ENCODE measurements at places on chromosomes 2 and 18.

GRCh38 chr2:32427672-32428610 is 71.1 kb downstream of the BIRC6 start:
- peak; percentile 12 for DNase-seq

DNA sequence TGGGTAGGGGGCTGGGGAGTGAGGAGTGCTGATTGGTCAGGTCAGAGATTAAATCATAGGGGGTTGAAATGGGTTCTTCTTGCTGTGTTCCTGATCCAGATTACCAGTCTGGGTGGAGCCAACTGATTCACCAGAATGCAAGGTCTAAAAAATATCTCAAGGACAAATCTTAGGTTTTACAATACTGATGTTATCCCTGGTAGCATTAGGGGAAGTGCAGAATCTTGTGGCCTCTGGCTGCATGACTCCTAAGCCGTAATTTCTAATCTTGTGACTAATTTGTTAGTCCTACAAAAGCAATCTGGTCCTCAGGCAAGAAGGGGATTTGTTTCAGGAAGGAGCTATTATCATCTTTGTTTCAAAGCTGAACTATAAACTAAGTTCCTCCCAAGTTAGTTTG is 289.2 kb upstream of the KYNU start:
- DNase-seq: no peak

- DNase-seq: no peak
Measured at GRCh38 chr2:19754907-19755306, 146.9 kb downstream of the TTC32 start.

DNA sequence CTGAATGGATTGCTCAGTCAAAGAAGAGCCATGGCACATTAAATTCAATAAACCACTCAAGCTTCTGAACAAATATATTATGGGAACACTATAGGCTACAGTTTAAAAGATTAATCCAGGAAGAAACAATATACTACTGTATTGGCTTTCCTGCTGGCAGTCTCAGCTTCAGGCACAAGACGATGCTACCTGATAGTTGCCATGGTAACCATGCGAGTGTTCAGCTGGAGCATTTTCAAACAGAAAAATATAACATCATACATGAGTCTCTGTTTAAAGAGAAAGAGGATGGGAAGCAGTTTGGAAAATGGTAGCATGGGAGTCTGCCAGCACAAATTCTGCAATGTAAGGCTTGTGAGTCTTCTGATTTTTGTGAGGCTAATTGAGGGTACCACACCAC is 65.9 kb upstream of the CPO start:
- no peak for DNase-seq

DNA sequence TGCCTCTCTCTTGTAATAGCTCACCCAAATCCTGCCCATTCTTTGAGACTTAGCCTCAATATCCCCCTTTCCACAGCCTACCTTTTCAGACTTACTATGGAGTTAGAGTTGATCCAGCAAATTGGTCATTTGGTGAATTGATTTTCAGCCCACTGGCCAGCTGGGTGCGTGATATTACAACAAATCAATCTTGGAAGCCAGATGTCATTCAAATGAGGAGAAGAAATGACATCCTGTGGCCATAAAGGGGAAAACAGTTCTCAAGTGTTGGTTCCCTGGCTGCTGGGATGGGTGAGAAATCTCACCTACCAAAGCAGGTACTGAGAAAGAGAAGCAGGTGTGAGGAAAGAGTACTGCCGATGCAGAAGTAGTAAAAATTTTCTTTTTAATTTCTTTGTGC is 36.7 kb upstream of the FOXI3 start:
- DNase-seq: no peak

GRCh38 chr2:99754210-99754609 is 264.4 kb upstream of the REV1 start:
- no peak for DNase-seq

DNA sequence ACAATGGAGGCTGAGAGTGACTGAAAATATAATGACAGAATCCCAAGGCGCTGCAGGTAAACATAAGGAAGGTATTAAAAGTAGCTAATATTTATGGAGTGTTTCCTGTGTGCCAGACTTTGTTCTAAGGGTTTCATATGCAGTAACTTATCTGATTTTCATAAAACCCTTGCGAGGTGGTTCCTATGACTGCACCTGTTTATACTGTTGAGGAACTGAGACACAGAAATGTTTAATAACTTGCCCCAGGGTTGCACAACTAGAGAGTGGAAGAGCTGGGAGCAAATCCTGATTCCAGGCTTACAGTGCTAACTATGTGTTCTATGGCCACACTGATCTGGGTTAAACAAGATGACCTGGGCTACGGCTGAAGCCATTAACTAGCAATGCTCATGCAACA is 2.4 kb downstream of the SP110 start:
- DNase-seq: no peak

- no peak for DNase-seq
Measured at GRCh38 chr2:44759823-44760222, 181.7 kb upstream of the SIX3 start.

DNA sequence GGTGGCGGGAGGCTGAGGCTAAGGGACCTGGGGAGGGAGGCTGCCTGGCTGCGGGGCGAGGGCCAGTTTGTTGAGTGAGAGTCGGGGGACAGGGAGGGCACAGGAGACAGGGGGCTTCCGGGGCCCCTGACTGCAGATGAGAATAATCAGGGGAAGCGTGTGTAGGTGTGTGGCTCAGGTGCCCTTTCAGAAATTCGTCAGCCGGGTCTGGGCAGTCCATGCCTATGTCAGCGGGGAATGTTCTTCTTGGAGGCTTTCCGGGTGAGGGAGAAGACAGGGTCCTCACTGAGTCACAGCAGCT is 52.3 kb upstream of the OTOF start:
- DNase-seq: no peak

DNA sequence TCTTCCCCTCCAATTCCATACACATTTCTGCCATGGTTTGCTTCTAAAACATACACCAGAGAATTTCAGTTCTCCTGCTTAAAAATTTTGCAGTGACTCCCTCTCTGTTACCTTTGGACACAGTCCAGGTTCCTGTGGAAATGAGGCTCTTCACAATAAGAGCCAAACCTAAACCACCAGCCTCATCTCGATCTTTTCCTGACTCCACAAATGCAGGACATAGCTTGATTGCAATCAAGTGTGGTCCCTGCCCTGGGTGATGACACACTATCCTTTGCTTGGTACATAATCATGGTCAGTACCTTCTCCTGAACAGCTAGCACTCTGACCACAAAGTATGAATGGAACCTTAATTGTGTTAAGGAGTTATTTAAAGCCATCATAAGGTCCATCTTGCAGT is 134.9 kb upstream of the CHAC2 start:
- DNase-seq: no peak

DNA sequence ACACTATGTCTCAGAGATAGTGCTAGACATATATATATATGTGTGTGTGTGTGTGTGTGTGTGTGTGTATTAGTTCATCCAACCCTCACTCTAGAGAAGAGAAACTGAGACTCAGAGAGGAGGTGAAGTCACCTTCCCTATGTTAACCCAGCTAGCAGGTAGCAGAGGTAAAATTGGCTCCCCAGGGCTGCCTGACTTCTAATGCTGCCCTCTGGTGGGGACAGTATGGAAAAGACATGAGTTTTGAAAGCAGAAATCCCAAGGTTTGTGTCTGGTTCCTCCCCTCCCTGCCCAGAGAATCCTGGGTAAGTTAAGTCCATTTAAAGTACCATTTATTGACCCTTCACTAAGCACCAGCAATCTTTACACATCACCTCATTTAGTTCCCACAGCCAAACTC is 137.7 kb downstream of the THNSL2 start:
- peak; percentile 48 for DNase-seq

DNA sequence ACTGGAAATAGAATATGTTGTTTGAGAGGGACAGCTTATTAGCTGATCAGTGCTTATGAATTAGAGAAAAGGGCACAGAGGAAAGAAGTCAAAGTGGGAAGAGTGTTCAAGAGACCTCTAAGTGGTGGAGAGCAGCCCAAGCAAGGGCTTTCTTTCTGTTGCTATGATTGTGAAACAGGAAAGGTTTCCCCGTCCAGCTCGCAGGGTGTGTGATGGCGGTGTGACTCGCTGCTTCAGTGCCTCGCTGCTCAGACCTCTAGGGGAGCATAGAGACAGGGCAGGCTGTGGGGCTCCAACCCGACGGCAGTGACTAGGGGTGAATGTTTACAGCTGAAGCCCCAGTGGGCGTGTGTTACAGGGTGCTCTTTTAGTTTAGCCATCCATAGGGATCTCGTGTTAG is 166.5 kb upstream of the COPS8 start:
- DNase-seq: no peak

GRCh38 chr2:46276642-46277041 is 20.6 kb upstream of the EPAS1 start:
- no peak for DNase-seq

GRCh38 chr2:223108351-223109050 is 56.5 kb downstream of the KCNE4 start:
- DNase-seq: no peak

DNA sequence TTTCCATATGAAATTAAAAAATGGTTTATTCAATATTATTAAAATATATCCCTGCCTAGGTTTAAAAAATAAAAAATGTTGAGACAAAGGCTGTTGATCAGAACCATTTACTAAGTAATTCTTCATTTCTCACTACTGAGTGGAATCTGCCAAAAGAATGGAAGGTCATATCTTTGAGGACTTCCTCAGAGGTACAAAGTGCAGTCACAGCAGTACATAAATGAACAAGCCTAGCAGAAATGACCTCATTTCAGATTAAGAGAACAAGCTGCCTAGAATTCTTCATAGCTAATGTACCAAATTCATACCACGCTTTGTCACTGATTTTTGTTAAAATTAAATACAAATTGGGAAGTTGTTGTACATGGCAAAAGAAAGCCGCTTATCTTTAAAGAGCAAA is 318.9 kb upstream of the TFPI start:
- DNase-seq: no peak

DNA sequence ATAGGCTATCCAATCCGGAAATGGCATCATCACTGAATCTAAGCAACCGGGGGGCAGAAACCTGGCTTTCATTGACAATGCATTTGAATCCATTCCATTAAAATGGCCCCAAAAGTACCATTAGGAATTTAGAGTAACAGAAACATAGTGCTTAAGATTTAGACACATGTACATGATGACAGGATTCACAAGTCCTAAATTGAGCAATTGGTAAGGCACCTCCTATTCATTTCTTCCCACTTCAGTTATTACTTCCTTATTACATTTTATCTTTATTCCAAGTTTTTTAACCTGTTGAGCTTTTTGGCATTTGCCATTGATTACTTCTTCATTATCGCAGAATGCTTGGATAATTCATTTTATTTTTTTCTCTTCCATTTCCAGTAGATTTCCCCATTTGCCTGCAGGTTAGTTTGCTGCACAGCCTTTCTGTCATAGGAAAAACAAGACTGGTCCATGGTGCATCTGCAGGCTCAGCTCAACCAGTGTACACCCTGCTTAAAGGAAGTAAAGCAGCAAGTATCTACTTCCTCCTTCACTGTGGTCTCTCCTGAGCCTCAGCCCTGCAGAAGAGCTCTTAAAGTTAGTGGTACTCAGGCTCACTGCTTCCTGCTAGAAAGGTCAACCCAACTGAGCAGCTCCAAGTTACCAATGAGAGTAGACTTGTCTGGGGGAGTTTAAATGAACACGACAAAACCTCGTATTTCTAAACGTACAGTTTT is 89.2 kb downstream of the DOCK10 start:
- no peak for DNase-seq

DNA sequence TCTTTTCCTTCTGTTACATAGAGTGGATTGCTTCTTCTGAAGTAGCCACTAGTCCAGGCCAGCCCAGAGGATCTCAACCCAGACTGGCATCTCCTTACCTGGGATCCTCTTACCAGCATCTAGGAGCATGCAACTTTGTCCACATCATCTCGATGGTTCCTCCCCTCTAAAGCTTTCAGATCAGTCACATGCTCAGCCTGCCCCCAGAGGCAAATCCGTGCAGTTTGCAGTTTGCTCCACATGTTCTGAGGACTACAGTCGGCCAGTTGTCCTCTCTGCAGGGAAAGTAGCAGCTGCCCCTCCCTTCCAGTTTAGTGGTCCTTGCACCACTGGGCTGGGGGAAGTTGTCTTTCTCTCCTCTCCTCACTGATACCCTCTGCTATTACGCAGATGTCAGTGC is 259.8 kb upstream of the APCDD1 start:
- peak; percentile 25 for DNase-seq

DNA sequence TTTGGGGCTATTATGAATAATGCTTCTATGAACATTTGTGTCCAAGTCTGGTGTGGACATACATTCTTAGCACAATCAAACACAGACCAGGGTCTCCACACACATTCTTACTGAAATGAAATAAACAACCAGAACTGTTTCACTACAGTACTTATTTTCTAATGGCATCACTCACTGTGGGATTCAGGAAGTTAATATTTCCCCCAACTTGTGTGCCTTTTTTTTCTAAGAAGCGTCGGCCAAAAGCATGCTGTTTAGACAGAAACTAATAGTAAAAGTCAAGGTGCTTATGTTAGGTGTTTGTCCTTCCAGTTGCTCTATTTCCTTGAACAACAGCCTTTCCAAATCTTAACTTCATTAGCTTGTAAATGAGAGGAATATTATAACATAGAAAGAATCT is 117.6 kb downstream of the DOCK10 start:
- DNase-seq: no peak

GRCh38 chr2:152445791-152446201 is 110.8 kb downstream of the FMNL2 start:
- no peak for DNase-seq

DNA sequence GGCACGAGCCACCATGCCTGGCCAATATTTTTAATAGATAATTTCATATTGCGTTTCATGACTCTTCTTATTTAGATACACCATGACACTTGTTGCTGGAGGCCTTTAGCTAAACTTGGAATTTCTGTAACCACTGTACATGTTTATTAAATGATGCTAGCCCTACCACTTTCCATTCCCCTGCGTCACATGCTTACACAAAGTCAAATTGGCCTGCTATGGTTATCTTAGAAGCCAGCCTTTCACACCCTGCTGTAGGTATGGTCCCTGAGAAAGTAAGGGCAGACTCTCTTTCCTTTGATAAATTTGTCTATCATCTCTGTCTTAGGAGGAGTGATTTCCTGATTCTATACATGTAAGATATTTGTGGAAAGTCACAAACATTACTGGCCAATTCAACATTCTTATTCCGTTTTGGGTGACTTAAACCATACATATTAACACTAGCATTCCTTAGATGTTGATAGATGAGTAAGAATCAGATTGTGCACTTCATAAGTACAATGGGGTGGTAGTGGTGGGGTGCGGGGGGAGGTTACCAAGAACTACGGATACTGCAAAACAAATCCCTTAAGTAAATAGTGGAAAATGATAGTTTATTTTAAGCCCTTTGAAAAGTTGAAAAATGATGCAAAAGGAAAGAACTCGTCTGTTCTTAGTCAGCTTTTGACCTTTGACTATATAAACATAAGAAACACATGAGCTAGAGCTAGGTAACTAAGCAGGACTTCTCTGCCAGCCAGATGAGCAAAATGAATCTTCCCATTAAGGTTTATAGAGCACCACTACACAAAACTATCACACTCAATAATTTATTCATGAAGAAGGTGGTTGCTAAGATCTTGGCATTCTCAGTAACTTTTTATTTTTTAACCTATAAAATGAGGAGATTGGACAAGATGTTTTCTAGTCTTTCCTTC is 7.9 kb upstream of the NDUFV2 start:
- no peak for DNase-seq

GRCh38 chr2:156562124-156562523 is 125.9 kb downstream of the GPD2 start:
- no peak for DNase-seq

GRCh38 chr18:35455926-35456763 is 41.6 kb downstream of the INO80C start:
- DNase-seq: no peak

All from HEK293T (cell line).